Stimulated activated CD8-positive, alpha-beta memory T cell treated with anti-CD3 and anti-CD28 coated beads, Interleukin-7, amount 100 ng/mL, for 4 hours (primary cell): ENCODE measurements at places on chromosomes 12 and 14.
A peak's percentile ranks its signal among the peaks of the same experiment; 100 is the strongest.

DNA sequence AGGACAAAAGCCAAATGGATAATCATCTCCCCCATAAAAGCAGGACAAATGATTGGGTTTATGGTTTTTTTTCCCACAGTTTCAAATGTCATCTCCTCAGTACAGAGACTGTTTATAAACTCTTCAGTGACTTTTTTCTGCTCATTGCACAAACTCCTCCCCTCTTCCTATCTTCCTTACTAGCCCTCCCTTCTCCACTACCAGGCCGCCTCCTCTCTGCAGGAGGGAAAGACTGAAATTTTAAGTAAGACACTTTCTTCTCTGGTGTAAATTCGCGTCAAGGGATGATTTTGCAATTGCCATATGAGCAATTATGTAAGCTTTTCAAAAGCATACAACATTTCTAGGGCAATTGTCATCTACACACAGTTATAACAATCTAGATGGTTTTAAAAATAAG lies 37.0 kb downstream of the BTG1 start:
- no peak for DNase-seq

DNA sequence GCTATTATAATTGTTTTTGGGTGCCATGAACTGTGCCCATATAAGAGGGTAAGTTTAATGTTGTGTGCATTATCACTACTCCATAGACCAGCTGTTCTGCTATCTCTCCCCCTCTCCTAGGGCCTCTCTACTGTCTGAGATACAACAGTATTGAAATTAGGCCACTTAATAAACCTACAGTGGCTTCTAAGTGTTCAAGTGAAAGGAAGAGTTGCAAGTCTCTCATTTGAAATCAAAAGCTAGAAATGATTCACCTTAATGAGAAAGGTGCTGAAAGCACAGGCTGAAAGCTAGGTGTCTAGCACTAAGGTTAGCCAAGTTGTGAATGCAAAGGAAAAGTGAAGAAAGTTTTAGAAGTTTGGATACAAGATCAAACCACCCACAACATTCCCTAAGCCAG lies 168.0 kb downstream of the SLC16A7 start:
- DNase-seq = no peak

- DNase-seq = no peak
Observed at GRCh38 chr12:14952299-14952921, 9.0 kb downstream of the ARHGDIB start.

DNA sequence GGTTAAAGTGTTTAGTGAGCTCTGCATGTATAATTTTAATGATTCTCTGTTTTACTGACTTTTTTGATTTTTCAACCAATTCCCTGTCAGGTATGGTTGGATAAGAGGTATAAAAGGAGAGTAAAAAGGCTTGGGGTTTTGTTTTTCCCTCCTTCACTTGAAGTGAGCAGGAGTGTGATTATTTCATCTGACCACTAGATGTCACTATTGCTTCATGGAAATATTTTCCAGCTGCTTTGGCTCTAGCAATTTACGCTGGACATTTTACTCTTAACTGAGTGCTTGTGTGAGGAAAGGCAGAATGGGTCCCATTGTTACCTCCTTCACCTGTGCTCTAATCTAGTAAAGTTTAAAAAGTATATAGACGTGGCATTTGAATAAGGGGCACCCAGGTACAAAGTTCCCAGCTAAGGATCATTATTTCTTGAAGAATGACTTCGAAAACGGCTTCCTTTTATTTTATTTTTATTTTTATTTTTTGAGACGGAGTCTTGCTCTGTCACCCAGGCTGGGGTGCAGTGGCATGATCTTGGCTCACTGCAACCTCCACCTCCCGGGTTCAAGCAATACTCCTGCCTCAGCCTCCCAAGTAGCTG lies 66.5 kb downstream of the TBC1D30 start:
- DNase-seq = no peak

DNA sequence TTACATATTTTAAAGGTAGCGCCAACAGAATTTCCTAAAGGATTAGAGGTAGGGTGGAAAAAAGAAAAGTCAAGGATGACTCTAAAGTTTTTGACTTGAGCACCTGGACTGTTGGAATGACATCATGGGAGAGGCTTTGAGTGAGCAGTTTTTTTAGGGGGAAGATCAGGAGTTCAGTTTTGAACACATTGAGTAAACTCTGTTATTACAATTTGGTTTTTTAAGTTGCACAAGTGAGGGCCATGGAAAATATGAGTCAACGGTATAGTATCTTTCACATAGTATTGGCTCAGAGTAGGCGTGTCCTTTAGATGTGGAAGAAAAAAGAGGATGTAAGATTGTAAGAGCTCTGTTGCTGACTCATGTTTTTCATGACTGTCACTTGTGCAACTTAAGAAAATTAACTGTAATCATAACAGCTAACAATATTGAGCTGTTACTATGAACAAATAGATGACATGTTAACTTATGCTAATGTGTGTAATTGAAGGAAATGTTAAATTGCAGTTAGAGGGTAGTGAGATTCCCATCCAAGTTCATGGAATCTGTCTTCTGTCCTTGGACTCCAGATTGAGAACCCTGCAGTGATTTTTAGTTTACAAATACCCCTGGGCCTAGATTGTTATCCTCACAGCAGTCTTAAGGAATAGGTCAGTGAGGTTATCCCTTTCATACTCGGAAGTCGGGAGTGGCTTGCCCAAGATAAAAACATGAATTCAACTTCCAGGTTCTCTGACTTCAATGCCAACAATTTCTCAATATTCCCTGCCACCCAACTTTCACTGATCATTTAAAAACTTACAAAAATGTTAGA lies 48.2 kb upstream of the ATP2B1 start:
- DNase-seq = no peak

- no peak for DNase-seq
Observed at GRCh38 chr12:122518908-122519307, 7.8 kb downstream of the RSRC2 start.

DNA sequence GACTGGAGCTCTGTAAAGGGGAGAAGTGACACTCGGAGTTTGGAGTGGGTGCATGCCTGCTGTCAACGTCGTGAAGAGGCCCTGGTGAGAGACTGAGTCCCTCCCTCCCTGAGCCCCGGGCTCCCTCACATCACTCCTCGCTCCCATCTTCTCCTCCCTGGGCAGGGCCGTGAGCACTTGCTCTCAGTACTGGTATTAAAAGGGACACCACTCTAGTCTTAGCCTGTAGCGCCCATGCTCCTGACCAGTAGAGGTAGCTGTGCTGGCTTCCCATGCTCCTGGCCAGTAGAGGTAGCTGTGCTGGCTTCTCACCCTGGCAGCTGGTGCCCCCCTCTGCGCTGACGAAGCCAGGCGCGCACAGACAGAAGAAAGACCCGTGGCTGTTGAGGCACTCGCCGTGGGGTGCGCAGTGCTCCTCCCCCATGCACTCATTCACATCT lies 14.7 kb downstream of the ISCA2 start:
- no peak for DNase-seq

DNA sequence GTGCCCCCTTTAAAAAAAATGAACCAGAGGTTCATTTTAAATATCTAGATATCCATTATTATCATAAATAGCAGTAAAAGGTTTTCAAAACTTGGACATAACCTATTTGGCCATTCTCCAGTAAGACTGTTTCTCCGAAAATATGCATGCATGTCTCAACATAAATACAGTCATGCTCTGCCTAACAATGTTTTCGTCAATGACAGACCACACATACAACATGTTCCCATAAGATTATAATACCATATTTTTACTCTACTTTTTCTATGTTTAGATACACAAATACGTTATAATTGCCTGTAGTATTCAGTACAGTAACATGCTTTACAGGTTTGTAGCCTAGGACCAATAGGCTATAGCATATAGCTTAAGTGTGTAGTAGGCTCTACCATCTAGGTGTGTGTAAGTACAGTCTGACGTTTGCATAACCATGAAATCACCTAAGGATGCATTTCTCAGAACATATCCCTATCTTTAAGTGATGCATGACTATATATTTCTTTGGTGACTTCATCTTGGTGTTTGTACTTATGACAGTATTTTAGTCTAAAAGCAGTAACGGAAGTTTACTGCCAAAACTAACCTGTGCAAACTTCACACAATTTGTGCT lies 3.2 kb downstream of the TMEM19 start:
- no peak for DNase-seq

GRCh38 chr12:128388461-128389000 lies 121.6 kb downstream of the TMEM132C start:
- no peak for DNase-seq

DNA sequence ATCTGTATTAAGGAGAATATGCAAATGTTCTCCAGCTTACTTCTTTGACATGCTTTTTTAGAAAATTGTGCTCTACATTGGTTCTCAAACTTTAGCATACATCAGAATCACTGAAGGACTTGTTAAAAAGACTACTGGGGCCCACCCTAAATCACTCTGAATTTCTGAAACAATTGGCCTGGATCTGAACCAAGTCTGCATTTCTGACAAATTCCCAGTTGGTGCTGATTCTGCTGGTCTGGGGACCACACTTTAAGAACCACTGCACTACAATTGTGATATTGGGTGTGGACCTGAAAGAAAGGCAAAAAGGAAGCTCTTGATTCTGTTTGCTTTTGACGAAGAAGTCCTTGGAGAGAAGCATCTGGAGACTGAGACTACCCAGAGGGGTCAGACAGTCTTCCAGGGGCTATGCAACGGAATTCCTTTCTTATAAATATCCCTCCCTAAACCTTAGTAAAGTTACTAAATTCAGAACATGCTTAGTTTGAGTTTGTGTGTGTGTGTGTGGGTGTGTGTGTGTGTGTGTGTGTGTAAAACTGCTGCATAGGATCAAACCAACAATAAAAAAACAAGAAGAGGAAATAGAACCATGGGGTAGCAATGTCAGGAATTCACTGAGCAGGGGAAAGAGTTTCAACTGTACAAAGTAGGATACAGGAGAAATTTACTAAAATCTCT lies 36.8 kb downstream of the EAPP start:
- no peak for DNase-seq

DNA sequence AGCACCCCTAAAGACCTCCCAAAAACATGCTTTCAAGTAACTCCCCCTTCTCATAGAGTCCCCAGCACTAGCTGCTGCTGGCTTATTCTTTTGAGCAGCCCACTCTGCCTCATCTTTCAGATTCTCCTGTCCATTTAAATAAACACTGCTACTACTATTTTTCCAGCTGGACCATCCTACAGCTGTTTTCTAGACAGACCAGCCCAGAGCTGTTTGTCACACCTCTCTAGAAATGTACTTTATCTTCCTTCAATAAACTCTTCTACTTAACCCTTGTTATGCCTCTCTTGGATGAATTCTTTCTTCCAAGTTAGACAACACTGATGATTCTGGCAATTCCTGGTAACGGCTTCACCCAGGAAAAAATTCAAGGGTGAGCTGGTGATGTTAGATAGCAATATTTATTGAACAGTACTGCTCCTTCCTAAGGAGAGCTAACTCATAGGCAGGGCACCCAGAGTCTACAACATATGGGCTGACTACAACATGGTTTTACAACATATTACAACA lies 995.7 kb downstream of the LRFN5 start:
- DNase-seq = no peak

- peak; percentile 15 for DNase-seq
Observed at GRCh38 chr12:42483521-42483790, 106.1 kb downstream of the PRICKLE1 start.

- DNase-seq = no peak
Observed at GRCh38 chr14:71319666-71320065, 412.4 kb downstream of the PCNX1 start.
